Stimulated activated CD4-positive, alpha-beta T cell treated with anti-CD3 and anti-CD28 coated beads, Interleukin-15, amount 100 ng/mL, for 48 hours (primary cell): ENCODE measurements at places on chromosomes 2 and 18.

DNA sequence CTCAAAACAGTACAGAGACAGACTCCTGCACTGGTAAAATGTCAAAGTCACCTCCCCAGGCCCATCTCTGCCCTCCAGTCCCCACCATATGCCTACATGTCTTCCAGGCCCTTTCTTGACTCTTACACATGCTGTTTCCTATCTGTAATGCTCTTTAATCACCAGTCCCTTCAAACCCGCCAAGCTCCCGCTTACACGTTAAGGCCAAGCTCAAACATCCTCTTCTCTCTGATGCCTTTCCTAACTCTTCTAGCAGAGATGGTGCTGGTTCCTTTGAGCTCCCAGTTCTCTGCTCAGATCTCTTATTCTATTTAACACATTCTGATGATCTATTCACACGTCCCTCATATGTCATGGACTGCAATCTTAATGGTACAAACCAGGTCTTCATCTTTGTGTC, 5.0 kb downstream of the EVA1A start:
- DNase-seq, result no peak

- no peak for DNase-seq
Observed at GRCh38 chr18:69596345-69596744, 195.7 kb downstream of the DOK6 start.

GRCh38 chr2:37776487-37776886, 105.0 kb upstream of the CDC42EP3 start:
- DNase-seq, result no peak

GRCh38 chr2:193276069-193276468, 1081.3 kb upstream of the TMEFF2 start:
- no peak for DNase-seq

DNA sequence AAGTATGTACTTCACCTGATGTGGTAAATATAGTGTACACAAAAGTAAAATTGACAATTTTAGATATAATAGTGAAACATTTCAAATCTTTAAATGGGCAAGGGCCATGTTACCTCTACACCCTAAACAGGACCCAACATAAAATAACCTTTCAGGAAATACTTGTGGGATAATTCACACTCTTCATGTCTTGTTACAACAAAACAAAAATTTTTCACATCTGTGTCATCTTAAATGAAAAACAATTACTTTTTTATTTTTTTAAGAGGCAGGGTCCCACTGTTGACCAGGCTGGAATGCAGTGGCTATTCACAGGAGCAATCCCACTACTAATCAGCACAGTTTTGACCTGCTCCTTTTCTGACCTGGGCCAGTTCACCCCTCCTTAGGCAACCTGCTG, 42.1 kb downstream of the SRBD1 start:
- DNase-seq, result no peak

DNA sequence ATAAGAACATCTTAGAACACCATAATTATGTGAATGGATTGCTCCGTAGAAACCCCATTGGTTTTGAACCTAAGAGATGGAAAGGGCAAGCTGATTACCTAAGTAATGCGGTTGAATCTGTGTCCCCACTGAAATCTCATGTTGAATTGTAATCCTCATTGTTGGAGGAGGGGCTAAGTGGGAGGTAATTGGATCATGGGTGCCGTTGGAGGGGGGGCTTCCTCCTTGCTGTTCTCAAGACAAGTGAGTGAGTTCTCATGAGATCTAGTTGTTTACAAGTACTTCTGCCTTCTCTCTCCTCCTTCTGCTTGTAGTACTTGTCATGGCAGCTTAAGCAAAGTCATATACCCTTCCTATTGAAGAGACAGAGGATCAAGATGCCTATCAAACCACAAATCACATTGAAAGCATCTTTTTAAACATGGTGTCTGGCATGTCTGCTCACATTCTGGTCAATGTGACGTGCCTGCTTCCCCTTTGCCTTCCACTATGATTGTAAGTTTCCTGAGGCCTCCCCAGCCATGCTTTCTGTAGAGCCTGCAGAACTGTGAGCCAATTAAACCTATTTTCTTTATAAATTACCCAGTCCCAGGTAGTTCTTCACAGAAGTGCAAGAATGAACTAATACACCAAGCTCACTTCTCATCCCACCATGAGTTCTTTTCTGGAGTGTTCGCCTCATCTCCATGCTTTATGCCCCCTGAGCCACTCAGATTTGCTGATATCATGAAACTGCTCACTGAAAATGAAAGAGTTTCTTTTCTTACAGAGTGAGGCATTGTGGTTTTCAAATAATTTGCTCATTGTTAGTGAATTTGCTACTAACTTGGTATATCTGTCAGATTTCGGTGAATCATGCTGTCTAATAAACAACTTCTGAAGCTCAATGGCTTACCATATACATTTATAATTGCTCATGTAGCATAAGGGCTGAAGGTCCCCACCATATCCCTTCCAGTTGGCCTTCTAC, 23.6 kb downstream of the KCNE4 start:
- DNase-seq, result no peak

DNA sequence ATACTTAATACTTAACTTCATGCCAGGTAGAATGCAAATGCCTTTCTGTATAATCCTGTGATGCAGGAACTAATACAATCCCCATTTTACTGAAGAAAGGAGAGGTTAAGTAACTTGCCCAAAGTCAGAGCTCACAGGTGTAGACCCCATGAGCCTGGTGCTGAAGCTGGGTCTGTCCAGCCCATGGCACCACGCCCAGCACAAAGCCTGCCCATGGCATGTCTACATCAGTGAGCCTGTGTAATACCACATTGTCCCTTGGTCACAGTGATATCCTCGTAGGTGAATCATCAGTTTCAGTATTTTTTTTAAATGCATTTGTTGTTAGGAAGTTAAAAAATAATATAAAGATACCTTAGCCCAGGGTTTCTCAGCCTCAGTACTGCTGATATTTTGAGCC, 69.9 kb upstream of the MCFD2 start:
- no peak for DNase-seq

DNA sequence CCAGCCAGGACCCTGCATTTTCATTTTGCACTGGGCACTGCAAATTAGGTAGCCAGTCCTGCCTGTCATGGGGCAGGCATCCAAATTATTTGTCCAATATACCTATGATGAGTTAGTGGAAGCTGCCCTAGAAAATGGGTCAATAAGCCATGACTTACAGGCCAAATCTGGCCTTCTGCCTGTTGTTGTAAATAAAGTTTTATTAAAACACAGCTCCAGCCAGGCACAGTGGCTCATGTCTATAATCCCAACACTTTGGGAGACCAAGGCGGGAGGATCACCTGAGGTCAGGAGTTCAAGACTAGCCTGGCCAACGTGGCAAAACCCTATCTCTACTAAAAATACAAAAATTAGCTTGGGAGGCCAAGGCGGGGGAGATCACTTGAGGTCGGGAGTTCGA, 8.3 kb downstream of the AP1S3 start:
- DNase-seq, result no peak

- no peak for DNase-seq
Observed at GRCh38 chr2:43482961-43483360, 112.9 kb downstream of the THADA start.

GRCh38 chr2:119826370-119826961, 66.7 kb downstream of the PTPN4 start:
- no peak for DNase-seq

DNA sequence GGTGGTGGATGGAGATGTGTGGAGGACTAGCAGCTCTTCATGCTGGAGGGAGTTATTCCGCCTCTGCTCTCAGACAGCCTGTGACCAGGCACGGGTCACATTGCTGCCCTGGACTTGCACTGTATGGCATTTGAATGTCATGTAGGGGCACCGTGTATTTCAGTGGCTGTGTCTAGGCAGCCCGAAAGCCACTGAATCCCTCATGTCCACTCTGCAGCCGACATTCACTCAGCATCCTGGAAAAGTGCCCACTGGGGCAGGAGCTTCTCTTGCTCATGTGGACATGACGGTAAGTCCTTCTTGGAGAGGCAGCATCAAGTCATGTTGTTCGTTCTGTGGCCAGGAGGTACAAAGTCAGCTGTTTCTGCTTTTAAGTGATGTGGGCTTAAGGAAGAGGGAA, 127.9 kb downstream of the SH3RF3 start:
- DNase-seq, result no peak

GRCh38 chr18:31878358-31878757, 64.6 kb downstream of the TRAPPC8 start:
- DNase-seq, result no peak

DNA sequence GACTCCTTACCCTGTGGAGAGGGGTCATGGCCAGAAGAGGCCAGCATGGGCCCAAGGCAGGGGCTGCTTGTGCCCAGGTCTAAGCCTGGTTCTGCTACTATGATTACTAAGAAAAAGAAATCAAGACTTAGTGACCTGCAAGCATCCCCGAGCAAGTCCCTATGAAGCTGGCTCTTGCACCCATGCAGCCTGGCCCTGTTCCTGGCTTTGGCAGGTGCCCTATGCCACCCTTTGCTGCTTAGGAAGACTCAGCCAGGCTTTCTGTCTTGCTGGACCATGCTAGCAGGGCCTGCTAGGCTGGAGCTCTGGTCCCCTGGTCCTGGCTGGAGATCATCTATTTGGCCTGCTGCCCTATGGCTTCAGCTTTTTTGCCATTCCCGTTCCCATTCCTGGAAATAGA, 309.4 kb upstream of the EPAS1 start:
- no peak for DNase-seq

DNA sequence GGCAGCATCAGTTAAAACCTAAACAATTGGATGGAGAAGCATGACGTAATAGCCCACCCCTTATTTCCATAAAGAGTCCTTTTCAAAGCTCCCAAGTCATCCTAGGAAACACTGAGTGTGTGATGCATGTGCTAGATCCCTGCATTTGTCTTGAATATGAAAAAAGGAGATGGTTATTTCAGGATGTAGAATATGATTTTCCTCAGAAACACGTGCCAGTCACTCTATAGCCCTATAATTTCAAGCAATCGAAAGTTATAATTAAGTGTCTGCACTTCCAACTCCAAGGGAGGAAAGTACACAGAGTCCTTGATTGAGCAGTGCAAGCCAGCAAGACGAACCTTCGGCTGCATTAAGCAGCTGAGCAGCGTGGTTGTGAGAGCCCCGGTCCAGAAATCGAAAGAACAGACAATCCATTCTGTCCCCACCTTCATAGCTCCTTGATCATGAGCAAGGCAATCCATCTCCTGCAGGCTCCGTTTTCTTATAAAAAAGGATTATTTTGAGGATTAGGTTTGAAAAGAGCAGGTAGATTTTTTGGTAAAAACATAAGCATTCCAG, 287.7 kb downstream of the FBXO15 start:
- DNase-seq, result no peak

- no peak for DNase-seq
Observed at GRCh38 chr2:229387866-229388265, 116.8 kb upstream of the PID1 start.

DNA sequence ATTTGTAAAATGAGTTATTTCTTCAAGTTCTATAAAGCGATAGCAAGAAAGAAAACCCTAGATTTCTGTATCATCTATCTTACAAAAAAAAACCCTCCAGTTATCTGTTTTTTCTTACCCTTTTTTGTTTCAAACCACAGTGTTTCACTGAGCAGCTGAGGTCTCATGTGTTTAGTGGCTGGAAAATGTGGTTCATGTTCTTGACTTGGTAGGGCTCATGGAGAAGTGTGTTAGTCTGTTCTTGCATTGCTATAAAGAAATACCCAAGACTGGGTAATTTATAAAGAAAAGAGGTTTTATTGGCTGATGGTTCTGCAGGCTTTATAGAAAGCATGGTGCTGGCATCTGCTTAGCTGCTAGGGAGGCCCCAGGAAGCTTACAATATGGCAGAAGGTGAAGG, 147.3 kb upstream of the NABP1 start:
- no peak for DNase-seq

GRCh38 chr2:192159208-192159607, 35.5 kb downstream of the TMEFF2 start:
- no peak for DNase-seq

- DNase-seq, result no peak
Observed at GRCh38 chr2:179536185-179536584, 271.6 kb upstream of the SESTD1 start.

- no peak for DNase-seq
Observed at GRCh38 chr2:16958266-16958665, 292.6 kb upstream of the CYRIA start.

DNA sequence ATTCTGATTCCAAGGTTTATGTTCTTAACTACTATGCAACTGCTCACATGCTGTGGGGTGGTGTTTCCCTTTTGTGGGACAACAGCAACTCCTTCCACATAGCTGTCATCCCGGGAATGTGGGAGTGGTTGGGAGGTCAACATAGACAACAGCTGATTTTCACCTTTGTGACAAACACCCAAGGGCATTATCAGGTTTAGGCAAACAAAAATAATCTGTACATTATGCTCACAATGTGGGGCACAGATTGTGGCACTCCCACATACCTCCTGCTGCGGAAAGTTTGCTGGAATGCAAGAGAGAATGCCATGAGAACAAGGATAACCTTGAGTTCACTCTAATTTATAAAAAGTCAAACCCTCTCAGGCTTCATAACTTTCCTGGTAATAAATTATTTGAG, 582.6 kb downstream of the CNTNAP5 start:
- DNase-seq, result no peak

DNA sequence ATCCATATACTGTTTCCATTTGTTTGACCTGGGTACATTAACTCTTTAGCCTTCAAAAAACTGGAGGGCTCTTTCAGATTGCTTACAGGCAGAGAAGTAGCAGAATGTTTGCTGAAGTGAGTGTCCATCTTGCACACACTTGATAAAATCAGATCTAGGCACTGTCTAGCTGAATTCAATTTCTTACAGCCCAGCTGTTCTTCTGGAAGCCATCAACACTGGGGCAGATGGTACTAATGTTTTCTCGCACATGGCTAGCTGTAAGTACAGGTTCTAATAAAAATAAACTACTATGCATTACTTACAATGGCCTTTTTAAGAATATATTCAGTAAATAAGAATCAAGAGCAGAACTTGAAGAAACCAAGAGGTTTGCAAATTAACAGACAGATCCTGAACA, 175.9 kb downstream of the NBAS start:
- no peak for DNase-seq

GRCh38 chr2:145815933-145816332, 1296.0 kb upstream of the ZEB2 start:
- no peak for DNase-seq

- no peak for DNase-seq
Observed at GRCh38 chr2:70999362-70999761, 4.7 kb upstream of the TEX261 start.

DNA sequence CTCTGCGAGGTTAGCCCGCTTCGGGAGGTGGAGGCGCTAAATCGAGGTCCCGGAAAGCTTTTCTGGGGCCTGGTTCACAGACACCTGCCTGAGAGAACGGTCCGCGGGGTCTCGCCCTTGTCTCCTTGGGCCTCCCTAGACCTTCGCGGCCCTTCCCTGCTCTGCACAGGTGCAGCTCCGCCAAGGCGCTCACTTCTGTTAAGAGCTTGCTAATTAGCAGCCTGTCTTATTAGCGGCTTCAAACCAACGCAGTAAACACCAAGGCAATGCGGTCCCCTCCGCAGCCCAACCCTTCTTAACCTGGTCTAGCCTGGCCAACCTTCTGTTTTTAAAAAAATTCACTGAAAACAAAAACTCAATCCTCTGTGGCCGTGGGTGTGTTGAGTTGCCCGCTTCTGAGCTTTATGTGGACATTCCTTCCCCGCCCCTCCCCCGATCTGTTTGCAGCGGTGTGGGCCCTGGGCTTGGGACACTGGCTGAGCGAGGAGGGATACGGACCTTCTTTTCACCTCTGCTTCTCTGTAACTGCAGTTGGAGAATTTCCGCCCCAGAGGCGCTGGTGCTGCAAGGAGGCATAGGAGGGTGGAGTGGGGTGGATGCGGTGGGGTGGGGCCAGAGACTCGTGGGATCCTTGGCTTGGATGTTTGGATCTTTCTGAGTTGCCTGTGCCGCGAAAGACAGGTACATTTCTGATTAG, 3.4 kb upstream of the HOXD4 start:
- DNase-seq, result no peak
